ENCODE measurements at places on chromosomes 12 and 14. TPM values are rescaled to one million over a fixed set of nuclear protein-coding genes. Genes with fewer than 3 reads are reported as not detected.

Gene CBLN3
- total RNA-seq = 5.5 TPM

Gene BATF
- not detected for total RNA-seq

Gene PTHLH
- total RNA-seq = 1.8 TPM

Gene CLEC9A
- total RNA-seq = not detected

Gene RERG
- total RNA-seq = 10.8 TPM

Gene ALX1
- total RNA-seq = 3.2 TPM

Gene CD163L1
- total RNA-seq = 3.8 TPM

Gene MUCL1
- not detected for total RNA-seq

Gene TNS2
- 104 TPM for total RNA-seq

Gene MMP19
- total RNA-seq = 17.8 TPM

Gene DNAI7
- 0.44 TPM for total RNA-seq

Gene RASSF3
- 30.9 TPM for total RNA-seq

Gene KRT78
- total RNA-seq = not detected

Gene SYNDIG1L
- total RNA-seq = not detected

Gene PLEKHD1
- 0.08 TPM for total RNA-seq

Gene TMEM229B
- 2.9 TPM for total RNA-seq

Gene JAG2
- total RNA-seq = 16.8 TPM

Gene MORN3
- 0.15 TPM for total RNA-seq

Gene TPPP2
- not detected for total RNA-seq

Gene ZDHHC22
- total RNA-seq = 0.13 TPM

Gene HCAR1
- total RNA-seq = not detected

Gene CISTR
- total RNA-seq = not detected

Gene RND1
- total RNA-seq = 1.1 TPM

Gene MYO1H
- not detected for total RNA-seq

Gene MTRFR
- total RNA-seq = 14.4 TPM

Gene ZFYVE26
- 27.2 TPM for total RNA-seq

Gene GNG2
- total RNA-seq = 2.9 TPM

Gene TMX1
- total RNA-seq = 34.1 TPM

Gene TAS2R8
- not detected for total RNA-seq

Gene RHOF
- 9.6 TPM for total RNA-seq

Gene MMP17
- total RNA-seq = 1.3 TPM

Gene SLC39A5
- total RNA-seq = 0.68 TPM

Gene PMEL
- total RNA-seq = 0.45 TPM

Gene TAS2R13
- total RNA-seq = 0.49 TPM

Gene ALG10
- 4.5 TPM for total RNA-seq

Gene EML1
- total RNA-seq = 61.0 TPM
